ENCODE measurements at places on chromosomes 11 and 22.

- DNase-seq: no peak
Measured at GRCh38 chr11:131895865-131896264, 525.5 kb downstream of the NTM start.

DNA sequence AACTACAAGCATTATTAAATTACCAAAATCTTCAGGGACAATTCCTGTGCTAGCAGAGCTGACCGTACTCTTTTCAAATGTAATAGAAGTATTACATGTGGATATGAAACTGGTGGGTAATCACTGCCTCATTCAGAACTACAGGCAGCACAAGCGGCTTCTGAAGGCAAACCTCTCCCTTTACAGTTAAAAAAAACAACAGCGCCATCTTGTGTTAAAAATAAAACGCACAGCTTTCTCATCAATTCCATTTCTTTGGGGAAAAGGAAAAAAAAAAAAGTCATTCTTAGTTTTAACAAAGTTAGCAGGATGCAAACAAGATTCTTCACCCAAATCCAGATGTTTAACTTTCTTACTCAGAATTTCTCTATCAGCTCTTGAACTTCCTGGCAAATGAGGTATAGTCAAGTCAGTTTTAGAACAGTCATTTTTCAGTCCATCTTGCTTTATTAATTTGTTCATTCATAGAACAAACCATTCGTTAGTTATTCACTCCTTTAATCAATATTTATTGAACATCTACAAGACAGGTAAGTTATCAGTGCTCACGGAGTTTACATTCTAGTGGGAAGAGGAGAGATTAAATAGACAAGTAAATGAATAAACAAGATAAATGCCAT is 331.8 kb upstream of the MPPED2 start:
- no peak for DNase-seq

DNA sequence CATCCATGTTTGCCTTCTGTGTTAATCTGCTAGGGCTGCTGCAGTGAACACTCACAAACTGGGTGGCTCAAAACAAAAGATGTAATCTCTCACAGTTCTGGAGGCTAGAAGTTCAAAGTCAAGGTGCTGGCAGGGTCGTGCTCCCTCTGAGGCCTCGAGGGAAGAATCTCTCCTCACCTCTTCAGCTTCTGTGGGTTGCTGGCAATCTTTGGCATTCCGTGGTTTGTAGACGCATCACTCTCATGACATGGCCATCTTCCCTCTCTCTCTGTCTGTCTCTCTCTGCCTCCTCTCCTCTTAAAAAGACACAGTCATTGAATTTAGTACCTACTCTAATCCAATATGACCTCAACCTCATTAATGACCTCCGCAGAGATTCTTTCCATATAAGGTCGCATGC is 78.8 kb downstream of the TSPAN18 start:
- DNase-seq: no peak

GRCh38 chr22:40239345-40239683 is 61.6 kb downstream of the TNRC6B start:
- DNase-seq: no peak

DNA sequence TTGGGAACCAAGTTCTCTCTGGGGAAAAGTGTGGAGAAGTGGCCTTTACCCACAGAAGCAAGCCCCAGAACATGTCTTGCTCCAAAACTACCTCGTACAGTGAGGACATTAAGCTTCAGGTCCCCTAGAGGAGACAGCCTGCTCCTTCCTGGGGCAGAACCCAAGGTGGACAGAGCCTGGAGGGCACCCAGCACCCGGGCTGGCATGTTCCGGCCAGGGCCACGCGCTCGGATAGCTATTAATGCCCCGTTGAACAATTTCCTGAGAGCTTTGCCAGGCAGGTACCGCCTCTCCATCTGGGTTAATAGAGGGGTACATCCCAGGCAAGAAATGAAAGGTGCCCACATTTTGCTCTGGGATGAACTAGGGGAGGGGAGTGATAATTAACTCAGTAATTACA is 169.0 kb upstream of the GRK3 start:
- no peak for DNase-seq

GRCh38 chr11:111229604-111230003 is 15.9 kb upstream of the POU2AF2 start:
- DNase-seq: no peak

DNA sequence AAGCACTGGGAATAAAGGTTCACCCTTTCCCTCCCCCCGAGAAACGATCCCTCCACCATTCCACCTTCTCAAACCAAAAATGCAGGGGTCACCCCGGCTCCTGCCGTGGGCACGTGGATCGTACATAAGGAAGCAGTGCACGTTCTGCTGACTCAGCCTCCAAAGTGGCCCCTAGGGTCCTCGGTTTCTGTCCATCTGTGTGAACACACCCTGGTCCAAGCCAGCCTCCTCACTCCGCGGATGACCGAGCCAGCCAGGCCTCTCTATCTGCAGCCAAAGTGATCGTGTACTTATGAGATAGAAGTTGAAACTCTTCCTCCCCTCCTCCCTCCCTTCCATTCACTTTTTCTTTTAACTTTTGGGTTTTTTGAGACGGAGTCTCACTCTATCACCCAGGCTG is 16.2 kb downstream of the C11orf24 start:
- no peak for DNase-seq

DNA sequence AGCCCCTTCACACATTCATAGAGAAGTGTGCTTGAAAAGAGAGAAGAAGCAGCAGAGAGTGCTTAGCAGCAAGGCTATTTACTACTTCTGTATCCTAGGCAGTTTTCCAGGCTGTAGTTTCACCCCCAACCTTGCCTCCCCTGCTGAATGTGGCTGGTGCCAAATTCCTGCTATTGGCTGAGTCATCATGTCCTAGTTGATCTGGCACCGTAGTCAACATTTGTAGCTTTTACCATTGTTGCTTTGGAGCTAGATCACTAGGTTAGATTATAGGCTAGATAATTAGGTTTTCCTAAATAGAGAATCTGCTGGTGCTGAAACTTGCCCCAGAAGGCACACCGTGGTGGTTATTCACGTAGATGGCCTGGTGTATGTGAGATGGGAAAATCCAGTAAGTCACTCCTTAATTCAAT is 32.7 kb downstream of the ARHGAP42 start:
- DNase-seq: no peak

- no peak for DNase-seq
Measured at GRCh38 chr11:27761356-27761755, 61.1 kb upstream of the BDNF start.

All from stimulated activated CD8-positive, alpha-beta memory T cell treated with anti-CD3 and anti-CD28 coated beads, Interleukin-12 subunit alpha, Interleukin-12 subunit beta, amount 100 ng/mL, for 4 hours (primary cell).